ENCODE measurements at places on chromosomes 4 and X.

DNA sequence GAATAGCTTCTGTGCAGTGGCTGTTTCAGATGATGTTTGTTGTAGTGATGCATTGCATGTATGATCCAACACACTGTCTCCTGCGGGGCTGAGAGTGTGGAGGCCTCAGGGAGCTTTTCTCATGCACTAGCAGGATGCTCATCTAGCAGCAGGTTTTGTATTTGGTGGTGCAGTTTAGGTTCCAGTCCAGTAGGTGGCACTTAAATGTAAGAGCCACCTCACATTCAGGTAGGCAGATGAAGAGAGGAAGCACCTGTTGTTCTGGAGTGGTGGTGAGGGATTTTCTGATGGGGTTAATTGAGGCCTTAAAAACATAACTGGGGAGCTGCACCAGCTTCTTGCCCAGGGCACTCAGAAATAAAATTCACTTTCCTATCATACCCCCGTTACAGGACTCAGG lies 300.9 kb downstream of the SPIN4 start:
- DNase-seq, result no peak

- no peak for DNase-seq
Observed at GRCh38 chr4:74534936-74535335, 90.0 kb downstream of the AREG start.

GRCh38 chr4:177119691-177120090 lies 190.0 kb upstream of the NEIL3 start:
- no peak for DNase-seq

- DNase-seq, result no peak
Observed at GRCh38 chr4:122041312-122041711, 89.5 kb upstream of the TRPC3 start.

DNA sequence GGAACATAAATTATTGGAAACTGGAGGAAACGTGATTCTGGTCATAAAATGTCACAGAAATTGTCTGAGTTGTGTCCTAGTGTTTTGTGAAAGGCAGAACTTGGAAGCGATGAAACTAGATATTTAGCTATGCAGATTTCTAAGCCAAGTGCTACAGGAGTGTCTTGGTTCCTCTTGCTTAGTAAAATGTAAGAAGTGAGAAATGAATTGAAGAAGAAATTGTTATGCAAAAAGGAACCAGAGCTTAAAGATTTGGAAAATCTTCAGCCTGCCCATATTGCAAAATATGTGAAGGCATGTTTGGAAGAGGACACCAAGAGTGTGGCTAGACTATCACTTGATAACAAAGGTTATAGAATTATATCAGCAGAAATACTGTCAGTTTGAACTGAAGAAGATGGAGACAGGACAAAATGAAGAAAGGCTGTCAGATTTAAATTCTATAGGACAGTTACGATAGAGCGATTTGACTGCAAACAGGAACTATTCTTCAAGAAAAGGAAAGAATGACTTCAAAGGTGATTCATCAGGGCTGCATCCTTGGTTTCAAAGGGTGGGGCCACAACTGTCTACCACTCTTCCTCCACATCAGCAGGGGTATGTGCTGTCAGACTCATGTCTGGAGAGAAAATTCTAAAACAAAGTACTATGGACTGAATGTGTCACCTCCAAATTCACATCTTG lies 9.4 kb upstream of the CDS1 start:
- no peak for DNase-seq

- no peak for DNase-seq
Observed at GRCh38 chrX:40871385-40872082, 136.2 kb upstream of the MED14 start.

- DNase-seq, result no peak
Observed at GRCh38 chr4:110626532-110627153, 3.8 kb upstream of the PITX2 start.

DNA sequence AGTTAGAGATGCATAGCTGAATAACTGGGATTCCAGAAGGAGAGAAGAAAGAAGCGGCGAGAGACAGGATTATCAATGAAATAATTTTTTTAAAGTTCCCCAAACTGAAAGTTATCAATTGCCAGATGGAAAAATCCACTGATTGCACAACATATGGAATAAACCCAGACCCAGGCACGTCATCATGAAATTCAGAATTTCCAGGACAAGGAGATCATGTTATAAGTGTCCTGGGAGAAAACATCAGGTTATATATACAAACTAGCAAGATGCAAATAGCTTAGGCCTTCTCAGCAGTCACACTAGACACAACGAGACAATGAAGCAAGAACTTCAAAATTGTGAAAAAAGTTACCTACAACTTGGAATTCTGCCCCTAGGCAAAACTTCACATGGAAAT lies 200.0 kb downstream of the PALLD start:
- DNase-seq, result no peak

DNA sequence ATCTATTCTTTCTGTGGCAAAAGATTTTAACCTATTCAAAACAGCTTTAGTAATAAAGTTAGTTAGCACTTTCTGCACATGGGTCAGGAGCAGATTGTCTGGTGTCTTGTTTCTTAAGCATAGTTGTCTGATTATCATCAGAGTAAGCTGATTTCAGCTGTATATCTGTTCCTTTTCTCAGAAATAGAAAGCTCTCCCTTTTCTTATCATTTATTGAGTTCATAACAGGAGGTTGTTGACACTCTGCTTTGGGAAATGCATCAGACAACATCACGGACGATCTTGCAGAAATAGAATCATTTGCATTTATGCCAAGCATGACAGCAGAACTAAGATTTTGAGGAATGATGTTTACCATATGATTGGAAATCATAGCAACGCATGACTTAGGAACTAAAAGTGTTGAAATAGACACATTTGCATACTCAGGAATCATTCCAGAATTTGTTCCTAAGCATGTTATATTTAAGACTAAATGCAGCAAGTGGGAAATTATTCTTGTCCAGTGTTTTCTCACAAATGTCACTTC lies 66.7 kb downstream of the RBMX2 start:
- no peak for DNase-seq

DNA sequence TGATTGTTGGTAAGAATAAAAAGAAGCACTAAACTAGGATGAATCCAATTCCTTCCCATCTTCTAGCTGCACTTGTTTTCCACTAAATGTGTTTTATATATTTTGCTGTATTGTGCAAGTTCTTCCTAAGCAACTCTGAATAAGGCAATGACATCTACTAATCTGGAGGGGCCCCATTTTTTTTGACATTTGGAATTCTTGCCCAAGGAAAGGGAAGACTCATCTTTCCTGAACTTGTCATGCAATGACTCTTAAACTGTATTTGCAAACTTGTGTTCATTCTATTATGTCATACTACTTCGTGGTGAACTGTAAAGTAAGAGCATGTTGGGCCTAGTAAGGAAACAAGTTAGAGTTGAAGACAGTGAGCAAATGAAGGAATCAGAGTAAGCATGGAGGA lies 45.9 kb downstream of the FREM3 start:
- DNase-seq, result no peak

- no peak for DNase-seq
Observed at GRCh38 chrX:11953615-11954014, 184.7 kb upstream of the FRMPD4 start.

- no peak for DNase-seq
Observed at GRCh38 chrX:52852110-52852860, 15.6 kb downstream of the XAGE3 start.

- no peak for DNase-seq
Observed at GRCh38 chr4:4787421-4787820, 72.0 kb upstream of the MSX1 start.

GRCh38 chr4:127251423-127251822 lies 381.3 kb upstream of the INTU start:
- no peak for DNase-seq

GRCh38 chr4:11053601-11054220 lies 369.1 kb upstream of the CLNK start:
- no peak for DNase-seq

GRCh38 chr4:67983333-67983732 lies 20.0 kb upstream of the TMPRSS11A start:
- DNase-seq, result no peak

- DNase-seq, result no peak
Observed at GRCh38 chrX:150088766-150089518, 150.7 kb upstream of the EOLA2 start.

DNA sequence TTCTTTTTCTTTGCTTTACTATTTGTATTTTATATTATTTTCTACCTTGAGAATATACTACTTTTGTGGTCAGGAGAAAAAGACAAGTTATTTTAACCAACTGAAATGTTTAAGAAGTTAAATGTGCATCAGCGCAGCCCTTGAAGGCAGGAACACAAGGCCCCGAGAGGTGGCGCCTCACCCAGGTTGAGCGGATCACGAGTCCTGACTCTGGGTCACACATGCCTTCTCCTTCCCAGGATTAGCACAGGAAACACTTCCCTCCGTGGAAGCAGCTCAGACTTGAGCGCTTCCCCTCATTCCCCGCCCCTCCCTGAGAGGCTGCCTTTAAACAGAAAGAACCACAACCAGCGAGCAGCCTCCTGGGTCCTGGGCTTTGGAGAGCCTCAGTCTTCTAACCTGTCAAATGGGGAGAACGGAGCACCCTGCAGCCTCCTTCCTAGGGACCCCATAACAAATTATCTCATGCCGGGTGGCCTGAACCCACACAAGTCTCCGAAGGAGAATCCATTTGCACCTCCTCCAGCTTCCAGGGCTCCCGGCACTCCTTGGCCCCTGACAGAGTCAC lies 217.6 kb downstream of the AFAP1 start:
- DNase-seq, result no peak

GRCh38 chrX:38770152-38770551 lies 31.1 kb upstream of the MID1IP1 start:
- DNase-seq, result no peak

- DNase-seq, result no peak
Observed at GRCh38 chr4:38430841-38431240, 233.2 kb upstream of the KLF3 start.

GRCh38 chr4:160426233-160426632 lies 1323.4 kb downstream of the RAPGEF2 start:
- DNase-seq, result no peak

DNA sequence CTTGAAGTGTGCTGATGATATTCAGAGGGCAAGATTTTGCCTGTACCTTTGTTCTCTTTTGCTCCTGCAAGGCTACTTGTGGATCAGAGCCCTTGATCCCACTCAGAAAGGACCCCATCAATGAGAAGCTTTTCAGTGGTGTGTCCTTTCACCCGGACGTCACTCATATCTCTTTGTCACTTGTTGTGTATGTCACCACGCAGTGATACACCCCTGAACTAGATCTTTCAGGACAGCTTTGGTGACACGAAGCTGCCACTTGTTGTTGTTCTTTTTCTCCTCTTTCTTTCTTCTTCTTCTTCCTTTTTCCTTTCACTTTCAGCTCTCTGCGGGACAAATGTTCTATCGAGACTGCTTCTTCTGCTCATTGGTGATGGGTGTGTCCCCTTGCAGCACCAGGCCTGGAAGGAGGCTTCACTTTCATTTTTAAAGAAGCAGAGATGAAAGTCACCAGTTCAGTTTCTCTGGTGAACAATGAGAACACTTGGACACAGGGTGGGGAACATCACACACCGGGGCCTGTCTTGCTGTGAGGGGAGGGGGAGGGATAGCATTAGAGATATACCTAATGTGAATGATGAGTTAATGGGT lies 83.6 kb downstream of the NBDY start:
- no peak for DNase-seq

DNA sequence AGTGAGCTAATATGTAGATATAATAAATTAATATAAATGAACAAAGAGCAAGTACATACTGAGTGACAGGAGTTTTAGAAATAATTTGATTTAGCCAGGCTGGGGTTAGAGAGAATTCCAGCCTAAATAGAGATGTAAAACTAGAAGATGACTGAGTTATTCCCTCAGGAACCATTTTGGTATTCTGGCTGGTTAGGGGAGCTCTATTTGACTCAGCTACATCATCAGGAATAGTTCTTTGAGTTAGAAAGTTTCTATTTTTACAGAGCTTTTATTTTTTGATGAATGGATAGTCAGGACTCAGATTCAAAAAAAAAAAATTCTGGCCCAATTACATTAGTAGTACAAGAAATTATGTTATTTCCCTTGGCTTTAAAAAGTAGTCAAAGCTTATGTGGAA lies 180.4 kb upstream of the MID1 start:
- DNase-seq, result no peak

- no peak for DNase-seq
Observed at GRCh38 chr4:165740911-165741310, 132.1 kb upstream of the TLL1 start.

All from T follicular helper cell (primary cell).